Stimulated activated CD4-positive, alpha-beta T cell treated with anti-CD3 and anti-CD28 coated beads, TNF-alpha, amount 100 ng/mL, for 48 hours (primary cell): ENCODE measurements at places on chromosomes 12 and 14.

DNA sequence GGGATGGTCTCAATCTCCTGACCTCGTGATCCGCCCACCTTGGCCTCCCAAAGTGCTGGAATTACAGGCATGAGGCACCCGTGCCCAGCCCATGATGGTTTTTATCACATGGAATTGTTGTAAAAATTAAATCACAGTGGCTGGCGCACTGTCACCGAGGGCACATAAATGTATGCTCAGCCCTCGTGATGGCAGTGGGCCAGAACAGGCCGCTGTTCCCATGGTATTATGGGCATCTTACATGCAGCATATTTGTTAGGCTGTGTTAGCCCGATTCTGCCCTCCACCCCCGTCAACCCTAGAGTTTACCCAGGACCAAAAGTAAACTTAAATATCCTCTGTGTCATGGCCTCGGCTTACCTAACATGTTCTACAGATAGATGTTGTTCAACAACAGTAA, 48.6 kb downstream of the GPR68 start:
- no peak for DNase-seq

- DNase-seq = no peak
These were observed 256.5 kb upstream of the NPAS3 start for GRCh38 chr14:32682214-32682613.

DNA sequence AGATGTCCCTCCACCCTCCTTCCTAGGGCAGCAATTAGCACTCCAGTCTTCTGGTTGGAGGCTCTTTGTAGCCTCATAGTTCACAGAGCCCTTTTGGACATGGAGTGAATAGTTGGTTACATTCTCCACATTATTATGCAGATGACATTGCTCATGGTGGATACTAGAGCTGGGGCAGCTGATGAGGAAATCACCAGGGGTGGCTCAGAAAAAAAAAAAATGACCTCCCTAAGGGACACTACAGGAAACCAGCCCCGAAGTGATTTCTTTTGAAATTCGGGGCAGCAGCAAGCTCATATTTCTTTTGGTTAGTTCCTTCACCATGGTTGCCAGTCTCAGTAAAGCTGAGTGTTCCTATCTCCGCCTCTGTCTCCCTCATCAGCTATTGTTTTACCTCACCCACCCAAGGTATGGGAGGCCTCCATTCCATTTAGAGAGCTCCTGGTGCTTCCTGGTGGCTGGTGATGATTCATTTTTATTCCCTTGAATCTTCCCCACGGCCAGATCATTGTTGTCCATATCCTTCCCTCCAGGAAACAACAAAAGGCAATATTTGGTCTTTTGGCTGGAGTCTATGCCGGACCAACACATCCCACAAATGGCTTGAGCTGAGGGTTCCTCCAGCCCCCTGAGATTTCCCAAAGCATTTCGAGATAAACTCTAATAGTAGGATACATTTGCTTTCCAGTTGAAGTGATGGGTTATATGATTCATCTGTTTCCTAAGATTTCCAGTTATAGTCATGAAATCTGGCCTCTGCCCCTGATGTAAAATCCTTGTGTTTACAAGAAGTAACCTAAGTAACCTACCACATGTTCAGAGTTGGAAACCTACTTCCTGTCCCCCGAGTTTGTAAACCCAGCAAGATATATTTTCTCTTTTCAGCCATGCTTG, 56.2 kb upstream of the NID2 start:
- DNase-seq = no peak

DNA sequence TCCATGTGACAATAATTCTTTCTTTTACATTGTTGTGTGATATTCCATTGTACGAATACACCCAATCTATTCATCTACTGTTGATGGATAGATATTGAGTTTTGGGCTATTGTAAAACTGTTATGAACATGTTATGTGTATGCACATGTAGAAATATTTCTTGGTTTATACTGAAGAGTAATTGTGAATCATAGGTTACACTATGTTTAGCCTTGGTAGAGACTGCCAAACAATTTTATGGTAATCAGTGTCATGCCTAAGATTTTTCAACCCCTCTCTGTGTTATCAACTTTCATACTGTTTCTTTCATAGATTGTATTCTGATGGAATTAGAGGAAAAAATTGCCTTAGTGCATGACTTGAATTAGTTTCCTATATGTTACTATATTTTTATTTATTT, 39.5 kb downstream of the FRMD6 start:
- DNase-seq = no peak

DNA sequence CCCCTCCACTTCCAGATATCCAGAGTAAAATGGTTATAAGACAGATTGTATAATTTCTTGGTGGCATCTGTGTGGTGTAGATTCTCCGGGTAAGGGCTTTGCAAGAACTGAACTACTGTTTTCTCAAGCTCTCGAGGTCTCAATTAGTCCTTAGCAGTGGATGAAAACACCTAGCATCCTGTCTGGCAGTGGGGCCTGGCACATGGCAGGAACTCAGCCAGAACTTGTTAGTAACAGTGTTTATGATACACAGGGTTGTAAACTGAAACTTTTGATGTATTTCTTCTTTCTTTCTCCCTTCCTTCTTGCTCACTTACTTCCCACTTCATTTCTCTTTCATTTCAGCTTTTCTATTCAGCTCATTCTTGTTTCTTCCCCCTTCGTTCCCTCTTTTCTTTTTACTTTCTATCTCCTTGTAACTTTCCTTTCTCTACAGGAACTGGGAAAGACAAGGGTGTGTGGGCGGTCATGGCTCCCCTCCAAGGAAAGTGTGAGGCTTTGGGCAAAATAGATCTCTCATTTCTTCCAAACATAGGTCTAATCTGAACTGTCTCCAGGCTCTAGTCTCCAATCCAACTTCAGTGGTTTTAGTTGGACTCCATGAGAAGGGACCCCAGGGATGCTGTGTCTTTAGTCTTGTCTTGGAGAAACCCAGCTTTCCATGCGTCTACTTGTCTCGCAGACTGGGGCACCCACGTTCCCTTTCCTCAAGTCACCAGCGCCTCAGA, 159.7 kb downstream of the PAH start:
- DNase-seq = no peak

DNA sequence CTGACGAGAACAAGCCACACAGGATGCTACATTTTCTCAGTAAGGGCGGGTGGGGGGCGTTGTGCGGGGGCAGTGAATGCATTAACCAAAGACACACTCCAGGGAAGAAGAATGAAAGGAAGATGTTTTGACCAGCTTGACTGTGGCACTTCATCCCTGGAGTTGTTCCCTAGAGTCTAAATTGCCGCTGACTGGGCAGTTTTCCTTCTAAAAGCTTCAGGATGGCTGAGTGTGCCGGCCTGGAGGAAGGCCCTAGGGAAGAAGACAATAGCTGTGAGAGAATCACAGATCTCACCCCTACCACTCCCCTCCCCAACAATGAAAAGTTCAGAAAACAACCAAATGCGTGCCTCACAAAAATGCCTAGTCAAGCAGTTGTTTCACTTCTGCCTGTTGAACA, 67.2 kb downstream of the NKX2-1 start:
- DNase-seq = no peak

DNA sequence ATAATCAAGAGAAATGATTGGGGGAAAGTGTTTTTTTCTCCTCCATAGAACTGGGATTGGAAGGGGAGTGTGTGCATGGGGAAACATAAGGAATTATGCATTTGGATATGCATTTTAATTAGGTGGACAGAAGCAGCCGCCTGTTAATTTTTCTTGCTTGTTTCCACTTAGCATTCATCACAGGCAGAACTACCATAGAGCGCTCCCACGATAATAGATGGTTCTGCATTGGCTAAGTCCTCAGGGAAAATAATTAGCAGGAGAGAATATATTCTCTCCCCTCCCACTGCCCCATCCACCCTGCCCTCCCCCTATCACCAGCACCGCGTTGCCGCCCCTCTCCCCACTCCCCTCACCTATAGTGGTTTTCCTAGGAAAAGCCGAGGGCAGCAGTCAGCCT, 11.4 kb downstream of the DPF3 start:
- DNase-seq = no peak

GRCh38 chr12:22527999-22528398, 16.3 kb downstream of the C2CD5 start:
- no peak for DNase-seq

DNA sequence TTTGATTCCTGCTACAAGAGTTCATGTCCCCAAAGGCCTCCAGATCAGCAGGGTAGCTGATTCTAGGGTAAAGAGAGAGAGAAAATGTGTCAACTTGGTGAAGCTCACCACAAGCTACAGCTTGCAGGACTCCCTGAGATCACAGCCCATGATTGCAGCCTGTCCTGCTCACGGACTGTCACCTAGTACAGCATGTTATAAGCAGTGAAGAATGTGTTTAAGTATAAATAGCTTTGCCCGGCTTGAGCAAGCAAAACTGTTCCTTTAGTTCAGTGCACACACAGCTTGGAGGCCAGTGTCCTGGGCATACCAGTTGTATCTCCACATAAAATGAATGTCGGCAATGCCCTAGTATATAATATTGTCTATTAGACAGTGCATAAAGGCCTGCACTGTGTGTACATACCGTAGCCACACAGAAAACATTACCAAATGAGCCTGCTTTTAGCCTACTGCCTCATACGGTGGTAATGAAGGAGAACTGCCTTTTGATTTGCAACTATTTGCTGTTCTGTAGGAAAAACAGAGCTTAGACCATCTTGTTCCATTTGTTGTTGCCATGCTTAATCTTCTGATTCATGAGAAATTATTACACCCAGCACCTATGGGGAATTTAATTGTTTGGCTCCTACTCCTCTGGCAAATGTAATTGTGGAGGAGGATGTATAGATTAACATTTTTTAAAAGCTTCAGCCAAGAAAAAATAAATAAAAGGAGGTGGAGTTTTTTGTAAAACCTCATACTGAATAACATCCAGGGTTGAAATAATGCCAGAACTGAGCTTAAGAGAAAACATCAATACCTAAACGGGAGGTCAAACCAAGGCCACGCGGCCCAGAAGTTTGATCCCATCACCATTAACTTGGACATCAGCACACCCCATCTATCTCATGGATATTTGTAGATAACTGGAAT, 108.1 kb upstream of the G2E3 start:
- DNase-seq = no peak

GRCh38 chr14:90451961-90452360, 55.1 kb downstream of the CALM1 start:
- no peak for DNase-seq

DNA sequence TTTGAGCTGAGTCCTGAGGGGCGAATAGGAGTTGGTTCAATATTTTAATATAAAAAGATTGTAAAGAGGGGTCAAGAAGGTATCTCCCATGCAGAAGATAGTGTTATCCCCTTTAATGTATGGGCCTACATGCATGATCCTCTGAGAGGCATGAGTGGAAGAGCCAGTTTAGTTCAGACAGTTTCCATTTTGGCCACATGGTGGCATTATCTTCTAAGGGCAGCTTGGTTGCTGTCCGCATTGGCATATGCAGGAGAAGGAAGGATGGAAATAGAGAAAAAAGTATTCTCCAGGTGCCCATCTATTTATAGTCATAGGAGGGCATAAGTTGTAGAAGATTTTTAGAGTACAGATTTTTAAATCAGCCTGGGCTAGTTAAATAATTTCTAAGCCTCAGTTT, 5.4 kb downstream of the SAMD4A start:
- no peak for DNase-seq

DNA sequence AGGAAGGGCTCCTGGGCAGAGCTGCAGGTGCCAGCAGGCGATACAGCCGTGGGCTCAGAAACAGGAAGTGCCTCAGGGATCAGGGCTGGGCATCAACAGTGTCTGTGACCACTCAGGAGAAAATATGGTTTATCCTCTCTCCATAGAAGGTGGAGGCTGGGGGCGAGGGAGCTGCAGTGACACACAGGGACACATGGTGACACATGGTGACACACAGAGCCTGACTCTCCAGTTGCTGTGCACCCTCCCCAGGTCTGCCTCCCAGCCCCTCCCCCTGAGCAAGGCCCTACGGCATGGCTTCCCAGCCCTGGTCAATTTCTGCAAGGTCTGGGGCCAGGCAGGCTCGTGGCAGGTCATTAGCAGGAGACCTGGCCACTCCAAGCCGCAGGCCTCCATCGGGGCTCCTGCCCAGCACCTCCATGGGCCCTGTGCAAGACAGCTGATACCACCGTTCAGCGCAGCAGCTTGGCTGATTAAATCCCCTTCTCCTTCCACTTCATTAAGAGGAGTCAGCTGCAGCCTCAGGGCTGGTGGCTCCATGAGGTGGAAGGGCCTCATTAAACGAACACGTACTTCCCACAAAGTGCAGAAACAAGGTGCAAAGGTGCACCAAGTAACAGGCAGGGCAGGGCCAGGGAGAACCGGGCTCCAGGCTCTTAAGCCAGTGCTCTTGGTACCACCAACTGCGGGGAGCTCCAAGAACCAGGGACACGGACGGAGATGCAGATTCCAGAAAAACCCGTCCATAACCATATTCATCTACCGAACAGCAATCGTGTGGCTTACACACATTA, 60.7 kb downstream of the CCNK start:
- DNase-seq = no peak

DNA sequence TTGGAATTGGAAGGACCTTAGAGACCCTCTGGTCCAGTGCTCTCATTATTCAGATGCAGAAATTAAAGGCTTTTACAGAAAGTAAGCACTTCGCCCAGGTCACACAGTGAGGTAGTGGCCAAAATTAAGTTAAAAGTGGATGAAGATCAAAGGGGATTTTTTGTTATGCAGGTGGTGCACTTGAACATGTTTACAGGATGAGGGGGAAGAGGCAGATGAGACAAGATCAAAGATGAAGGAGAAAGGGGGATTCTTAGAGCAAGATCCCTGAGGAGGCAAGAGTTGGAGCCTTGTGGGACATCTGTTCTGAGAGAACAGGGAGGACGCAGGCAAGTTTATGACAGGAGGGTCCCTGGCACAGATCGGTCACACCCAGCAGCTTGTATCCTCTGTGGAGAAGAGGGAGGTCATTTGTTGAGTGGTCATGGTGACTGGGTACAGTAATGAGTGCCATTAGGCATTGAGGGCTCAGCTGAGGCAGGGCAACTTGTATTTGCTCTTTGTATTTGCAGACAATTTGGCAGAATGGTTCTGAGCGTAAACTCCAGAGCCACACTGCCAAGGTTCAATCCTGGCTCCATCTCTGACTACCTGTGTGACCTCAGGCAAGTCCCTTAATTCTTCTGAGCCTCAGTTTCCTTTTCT, 84.0 kb downstream of the BORCS5 start:
- no peak for DNase-seq

GRCh38 chr12:108473400-108474055, 41.5 kb upstream of the FICD start:
- no peak for DNase-seq

GRCh38 chr14:93044121-93044520, 71.6 kb downstream of the ITPK1 start:
- DNase-seq = no peak

DNA sequence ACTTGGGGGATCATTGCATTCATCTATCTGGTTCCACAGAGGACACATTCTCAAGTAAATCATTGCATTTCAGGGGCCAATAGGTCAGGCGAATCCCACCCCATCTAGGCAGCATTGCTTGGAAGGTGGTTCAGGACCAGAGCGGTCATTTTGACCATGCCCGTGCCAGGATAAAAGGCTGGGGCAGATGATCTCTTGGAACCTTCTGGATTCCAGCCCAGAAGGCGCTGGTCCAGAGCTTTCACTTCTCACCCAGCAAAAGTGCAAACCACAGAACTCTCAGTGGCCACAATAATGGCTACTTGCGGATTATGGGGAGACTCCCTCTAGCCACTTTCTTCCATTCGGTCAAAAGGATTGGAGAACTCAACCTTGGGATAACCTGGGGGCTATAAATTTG, 595 bp upstream of the KRT85 start:
- no peak for DNase-seq
